ENCODE measurements at places on chromosomes 16 and 17.

DNA sequence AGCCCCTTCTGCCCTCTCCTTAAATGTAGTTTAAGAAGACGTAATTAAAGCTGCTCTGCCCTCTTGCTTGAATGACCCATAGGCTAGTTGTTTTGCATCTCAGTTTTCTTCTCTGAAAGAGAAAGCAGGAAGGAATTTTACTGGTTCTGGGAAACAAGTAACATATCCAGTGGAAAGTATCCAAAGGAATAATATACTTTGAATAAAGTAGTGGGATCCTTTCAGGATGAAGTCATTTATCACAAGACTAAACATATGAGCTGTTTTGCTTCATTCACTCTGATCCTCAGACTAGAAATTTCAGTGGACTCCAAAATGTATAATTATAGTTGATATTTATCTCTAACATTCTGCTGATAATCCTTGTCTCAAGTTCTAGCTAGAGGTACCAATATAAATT lies 1297.6 kb upstream of the GOT2 start:
- no peak for DNase-seq

DNA sequence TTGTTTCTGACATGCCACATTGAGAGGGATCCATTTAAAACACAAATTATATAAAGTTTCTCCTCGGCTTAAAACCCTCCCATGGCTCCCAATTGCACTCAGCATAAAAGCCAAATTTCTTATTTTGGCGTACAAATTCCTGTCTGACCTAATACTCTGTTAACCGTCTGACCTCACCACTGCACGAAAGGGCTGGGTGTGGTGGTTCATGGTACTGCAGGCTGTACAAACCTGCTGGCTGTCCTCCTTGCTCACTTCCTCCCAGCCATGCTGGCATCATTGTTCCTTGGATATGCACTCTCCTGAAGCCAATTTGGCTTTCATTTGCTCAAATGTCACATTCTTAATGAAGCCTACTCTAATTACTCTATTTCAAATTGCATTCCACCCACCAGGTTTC lies 301.6 kb upstream of the C16orf82 start:
- DNase-seq = no peak

DNA sequence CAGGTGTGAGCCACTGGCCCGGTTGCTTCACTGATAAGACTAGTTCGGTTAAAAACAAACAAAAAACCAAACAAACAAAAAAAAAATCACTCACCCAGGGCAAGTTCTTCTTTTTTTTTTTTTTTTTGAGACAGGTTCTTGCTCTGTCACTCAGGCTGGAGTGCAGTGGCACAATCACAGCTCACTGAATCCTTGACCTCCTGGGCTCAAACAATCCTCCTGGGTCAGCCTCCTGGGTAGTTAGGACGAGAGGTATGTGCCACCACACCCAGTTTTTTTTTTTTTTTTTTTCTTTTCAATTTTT lies 119.5 kb upstream of the CORO6 start:
- no peak for DNase-seq

GRCh38 chr16:71383054-71383773 lies 24.7 kb downstream of the CALB2 start:
- no peak for DNase-seq

- DNase-seq = no peak
Measured at GRCh38 chr17:75412455-75413317, 7.2 kb upstream of the GRB2 start.

DNA sequence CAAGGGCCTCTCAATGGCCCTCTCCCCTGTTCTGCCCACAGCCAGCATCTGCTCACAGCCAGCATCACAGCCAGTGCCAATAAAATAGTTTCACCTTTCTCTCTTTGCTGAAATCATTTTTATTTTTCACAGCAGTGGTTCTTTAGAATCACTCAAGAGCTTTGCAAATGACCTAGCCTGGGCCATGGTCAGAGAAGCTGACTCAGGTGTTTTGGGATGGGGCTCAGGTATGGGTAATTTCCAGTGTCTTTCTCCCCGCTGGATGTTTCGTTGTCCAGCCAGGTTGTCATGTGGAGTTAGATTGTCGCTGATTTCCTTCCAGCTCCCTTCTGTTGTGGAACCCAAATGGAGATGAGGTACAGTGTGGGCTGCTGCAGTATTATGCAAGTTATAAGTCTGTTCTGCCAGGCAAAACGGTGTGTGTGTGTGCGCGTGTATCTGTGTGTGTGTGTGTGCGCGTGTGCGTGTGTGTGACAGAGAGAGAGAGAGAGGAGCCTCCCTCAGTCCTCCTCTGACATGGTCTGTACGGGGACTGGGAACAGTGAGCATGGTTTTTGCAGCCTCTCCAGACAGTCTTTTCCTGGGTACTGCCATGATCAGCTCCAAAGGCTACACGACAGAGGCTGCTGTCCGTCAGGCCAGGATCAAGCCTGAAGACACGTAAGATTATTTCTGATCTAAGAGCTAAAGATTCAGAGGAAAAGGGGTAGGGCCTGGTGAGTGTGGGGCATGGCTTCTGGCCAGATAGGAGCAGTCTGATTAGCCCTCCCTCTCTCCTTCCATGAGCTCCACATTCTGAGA lies 1.4 kb upstream of the PMP22 start:
- no peak for DNase-seq

GRCh38 chr17:27438348-27438998 lies 17.8 kb upstream of the KSR1 start:
- no peak for DNase-seq

GRCh38 chr17:65660947-65661346 lies 99.5 kb upstream of the AXIN2 start:
- no peak for DNase-seq

DNA sequence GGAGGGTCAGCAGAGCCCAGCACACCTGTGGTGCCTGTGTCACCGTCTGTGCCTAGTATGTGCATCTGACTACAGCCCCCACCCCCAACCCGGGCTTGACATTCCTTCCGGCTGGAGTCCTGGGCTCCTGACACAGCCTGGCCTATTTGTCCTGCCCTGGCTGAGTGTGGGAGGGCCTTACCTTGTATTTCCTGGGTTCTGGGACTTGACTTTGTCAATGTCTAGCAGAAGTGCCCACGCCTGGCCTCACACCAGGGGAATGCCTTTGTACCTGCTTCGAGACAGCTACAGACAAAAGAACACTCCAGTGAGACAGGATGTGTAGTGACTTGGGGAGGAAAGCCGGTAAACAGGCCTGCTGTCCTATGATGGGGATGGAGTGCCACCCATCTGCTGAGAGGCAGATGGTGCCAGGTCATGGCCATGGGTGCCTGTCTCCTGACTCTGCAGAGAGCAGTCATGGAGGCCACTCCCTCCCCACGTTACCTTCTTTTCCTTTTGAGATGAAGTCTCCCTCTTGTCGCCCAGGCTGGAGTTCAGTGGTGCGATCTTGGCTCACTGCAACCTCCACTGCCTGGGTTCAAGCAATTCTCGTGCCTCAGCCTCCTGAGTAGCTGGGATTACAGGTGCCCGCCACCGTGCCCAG lies 42.8 kb downstream of the TNFRSF13B start:
- DNase-seq = no peak

DNA sequence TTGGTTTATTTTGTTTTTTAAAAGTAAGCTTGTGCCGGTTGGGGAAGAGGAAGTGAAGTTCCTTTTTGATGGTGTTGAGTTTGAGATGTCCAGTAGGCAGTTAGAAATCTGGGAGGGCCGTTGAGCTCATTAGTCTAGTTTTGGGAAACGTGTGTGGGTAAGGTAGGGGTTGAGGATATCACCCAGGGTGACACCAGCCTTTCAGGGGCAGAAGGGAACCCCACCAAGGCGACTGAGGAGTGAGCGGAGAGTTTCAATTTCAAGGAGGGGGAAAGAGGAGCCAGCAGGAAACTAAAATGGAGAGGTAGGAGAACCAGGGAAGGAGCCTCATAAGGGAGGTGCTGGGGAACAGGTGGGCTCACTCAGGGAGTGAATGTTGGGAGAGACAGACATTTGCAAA lies 22.7 kb downstream of the HAPSTR1 start:
- DNase-seq = no peak

DNA sequence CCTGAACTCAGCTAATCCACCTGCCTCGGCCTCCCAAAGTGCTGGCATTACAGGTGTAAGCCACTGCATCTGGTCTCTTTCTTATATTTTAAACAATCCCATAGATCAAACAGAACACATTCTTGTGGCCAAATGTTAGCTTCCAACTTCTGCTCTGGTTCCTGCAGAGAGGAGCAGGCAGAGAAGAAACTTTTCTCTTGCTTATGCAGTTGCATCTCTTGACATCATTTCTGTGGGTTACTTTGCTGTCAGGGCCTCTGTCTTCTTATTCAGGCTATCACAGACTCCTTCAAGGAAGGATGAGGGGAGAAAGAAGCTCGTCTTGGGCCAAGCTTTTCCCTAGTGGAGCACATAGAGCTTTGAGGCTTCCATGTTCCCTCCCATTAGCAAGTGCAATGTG lies 7.8 kb downstream of the HSD17B2 start:
- DNase-seq = no peak

DNA sequence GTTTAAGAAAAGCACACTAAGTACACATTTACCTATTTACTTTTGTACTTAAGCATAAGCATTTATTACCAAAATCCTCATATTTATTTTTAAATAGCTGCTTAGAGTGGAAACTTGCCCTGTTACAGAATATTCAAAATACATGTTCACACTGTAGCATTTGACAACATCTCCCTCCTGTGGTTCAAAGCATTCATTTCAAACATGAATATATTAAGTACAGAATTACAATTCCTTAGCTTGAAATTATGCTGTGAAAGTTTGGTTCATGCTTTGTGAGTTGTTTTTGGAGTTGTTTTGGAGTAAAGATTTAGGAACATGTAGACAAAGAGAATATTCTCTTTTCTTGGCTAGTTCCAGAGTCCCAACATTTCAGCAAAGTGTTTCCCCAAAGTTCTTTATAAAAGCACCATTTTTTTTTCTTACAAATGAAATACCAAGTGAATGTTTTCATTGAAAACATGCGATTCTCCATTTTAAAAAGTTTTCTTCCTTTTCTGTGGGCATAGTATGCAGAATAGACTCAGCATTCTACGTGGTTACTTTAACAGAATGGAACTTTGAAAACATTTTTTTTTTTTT lies 33.2 kb downstream of the TUBD1 start:
- DNase-seq = peak; percentile 40

GRCh38 chr17:74098136-74099024 lies 105.1 kb upstream of the RPL38 start:
- no peak for DNase-seq

DNA sequence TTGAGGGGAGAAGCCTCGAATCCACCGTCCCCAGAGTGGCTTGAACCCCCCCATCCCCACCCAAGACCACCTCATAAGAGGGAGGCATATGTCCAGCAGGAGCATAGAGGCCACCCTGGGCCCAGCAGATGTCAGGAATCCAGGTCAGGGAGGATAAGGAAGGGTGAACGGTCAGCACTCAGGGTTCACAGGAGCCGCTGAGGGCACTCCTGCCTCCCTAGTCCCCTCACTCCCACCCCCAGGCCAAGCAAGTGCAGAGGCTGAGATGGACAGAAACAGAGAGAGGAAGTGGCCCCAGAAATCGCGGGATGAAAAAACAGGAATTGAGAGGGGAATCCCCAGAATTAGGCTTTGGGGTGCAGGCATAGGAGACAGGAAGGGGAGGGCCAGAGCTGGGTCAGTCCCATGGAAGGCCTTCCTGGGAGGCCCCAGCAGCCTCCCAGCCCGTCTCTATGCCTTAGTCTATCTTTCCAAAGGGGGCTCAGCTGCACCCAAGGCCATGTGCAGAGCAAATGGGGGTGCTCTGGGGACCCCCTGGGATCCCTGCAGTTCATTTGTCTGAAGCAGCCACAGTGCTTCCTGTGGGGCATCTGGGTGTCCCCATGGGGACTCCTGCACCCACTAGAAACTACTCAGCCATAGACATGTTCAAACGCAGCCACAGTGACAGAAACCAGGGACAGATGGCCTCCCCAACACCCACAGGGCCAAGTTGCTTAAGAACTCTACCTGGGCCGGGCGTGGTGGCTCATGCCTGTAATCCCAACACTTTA lies 1.7 kb downstream of the CMTM3 start:
- no peak for DNase-seq

DNA sequence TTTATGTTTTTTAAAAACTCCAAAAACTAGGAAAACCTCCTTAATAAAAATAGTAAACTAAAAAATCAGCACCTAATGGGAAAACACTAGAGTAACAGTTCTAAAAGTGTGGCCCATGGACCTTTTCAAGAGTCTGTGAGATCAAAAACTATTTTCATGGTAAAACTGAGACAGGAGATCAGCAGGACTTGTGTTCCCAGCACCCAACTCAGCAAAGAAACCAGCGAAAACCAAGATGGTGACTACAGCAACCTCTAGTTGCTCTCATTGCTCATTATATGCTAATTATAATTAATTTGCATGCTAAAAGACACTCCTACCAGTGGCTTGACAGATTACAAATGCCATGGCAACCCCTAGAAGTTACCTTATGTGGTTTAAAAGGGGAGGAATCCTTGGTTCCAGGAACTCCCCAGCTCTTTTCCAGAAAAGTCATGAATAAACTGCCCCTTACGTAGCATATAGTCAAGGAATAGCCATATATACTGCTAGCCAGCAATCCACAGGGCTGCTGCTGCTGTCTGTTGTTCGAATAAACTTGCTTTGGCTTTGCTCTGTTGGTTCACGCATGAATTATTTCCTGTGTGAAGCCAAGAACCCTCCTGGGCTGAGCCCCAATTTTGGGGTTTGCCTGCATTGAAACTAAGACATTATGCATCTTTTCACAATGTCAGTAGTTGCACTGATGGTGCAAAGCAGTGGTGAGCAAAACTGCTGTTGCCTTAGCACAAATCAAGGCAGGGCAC lies 12.4 kb downstream of the CMTR2 start:
- DNase-seq = no peak

GRCh38 chr17:80861892-80862291 lies 129.7 kb upstream of the CHMP6 start:
- peak; percentile 40 for DNase-seq

- no peak for DNase-seq
Measured at GRCh38 chr17:61647047-61647446, 56.0 kb upstream of the NACA2 start.

- no peak for DNase-seq
Measured at GRCh38 chr16:58399718-58400633, 7.7 kb downstream of the GINS3 start.

GRCh38 chr17:50101346-50102163 lies 6.4 kb downstream of the PDK2 start:
- DNase-seq = no peak

DNA sequence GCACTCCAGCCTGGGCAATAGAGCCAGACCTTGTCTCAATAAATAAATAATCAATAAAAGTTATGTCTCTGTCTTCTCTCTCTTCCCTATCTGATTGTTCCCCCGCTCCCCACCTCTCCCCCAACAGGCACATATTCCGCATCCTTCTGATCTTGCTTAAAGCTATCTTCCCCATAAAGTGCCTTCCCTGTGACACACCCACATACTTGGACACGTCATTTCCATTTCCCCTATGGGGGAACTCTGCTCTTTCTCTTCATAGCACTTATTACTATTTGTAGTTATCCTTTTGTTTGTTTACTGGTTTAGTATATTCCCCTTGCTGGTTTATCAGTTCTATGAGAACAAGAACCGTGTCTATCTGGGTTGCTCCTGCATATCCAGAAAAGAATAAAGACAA lies 14.9 kb downstream of the MYO1D start:
- no peak for DNase-seq

DNA sequence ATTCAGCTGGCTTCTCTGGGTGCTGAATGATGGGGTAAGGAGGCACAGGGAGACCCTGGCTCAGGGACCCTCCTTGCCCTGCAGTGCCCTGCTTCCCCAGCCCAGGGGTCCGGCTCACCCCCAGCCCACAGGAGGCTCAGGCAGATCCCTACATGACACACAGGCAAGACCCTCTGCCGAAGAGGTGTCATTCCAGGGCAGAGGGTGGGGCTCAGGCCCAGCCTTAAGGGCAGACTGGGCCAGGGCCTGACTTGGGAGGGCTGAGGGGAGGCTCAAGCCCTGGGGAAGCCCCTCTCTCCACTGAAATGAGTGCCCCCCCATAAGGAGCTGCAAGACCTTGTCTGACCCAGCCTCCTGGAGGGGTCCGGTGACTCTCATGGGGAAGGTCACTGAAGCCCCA lies 30.3 kb upstream of the KSR1 start:
- DNase-seq = no peak
